ENCODE measurements at places on chromosomes 11 and 22. TPM values are rescaled to one million over a fixed set of nuclear protein-coding genes. Genes with fewer than 3 reads are reported as not detected.
A peak's percentile ranks its signal among the peaks of the same experiment; 100 is the strongest.

MS4A4A gene
- total RNA-seq: 13.4 TPM

- no peak for DNase-seq
These were observed 20.0 kb upstream of the RAB39A start for GRCh38 chr11:107908211-107908610.

OR8D4 gene
- not detected for total RNA-seq

- DNase-seq: no peak
These were observed 931.5 kb upstream of the FAT3 start for GRCh38 chr11:91293119-91293518.

- DNase-seq: no peak
These were observed 84.4 kb upstream of the MYOD1 start for GRCh38 chr11:17634776-17635550.

UCP3 gene
- 11.9 TPM for total RNA-seq

TIMP3 gene
- 256 TPM for total RNA-seq

DNA sequence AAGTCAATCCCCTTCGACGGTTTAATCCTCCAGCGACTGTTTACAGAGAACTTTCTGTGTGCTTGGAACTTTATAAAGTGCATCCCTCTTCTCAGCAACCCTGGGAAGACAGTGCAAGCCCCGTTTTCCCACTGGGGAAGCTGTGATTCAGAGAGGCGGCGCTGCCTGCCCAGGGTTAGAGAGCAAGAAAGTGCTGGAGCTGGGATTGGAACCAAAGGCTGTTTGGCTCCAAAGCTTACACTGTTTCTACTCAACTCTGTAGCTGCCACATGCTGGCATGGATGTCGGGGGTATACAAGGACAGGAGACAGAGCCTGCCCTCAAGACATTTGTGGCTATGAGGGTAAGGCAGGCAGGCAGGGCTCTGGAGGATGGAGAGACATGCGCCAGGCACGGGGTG, 13.0 kb downstream of the FBLN1 start:
- no peak for DNase-seq

GRCh38 chr22:24465566-24465965, 29.6 kb upstream of the UPB1 start:
- no peak for DNase-seq

DNA sequence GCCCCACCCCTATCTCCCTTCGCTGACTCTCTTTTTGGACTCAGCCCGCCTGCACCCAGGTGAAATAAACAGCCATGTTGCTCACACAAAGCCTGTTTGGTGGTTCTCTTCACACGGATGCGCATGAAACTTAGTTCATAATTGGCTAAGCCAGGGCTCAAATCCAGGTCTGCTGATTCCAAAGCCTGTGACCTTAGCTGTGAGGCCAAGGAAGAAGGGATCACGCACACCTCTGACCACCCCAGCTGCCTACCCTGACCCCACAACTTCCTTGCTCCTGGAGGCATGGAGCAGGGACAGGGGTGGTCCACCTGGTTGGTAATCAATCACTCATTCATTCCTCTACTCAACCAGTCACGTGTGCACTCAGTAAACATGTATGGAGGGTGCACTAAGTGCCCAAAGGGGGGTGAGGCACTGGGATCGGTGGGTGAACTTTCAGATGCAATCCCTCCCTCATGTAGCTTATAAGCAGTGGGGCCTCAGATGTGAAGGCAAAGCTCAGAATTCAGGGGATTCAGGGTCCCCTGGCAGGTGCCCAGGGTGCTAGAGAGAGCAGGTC, 10.3 kb downstream of the FXYD2 start:
- no peak for DNase-seq

- DNase-seq: no peak
These were observed 24.9 kb downstream of the CDKN1C start for GRCh38 chr11:2860636-2861035.

- DNase-seq: peak; percentile 24
These were observed 91.9 kb upstream of the BID start for GRCh38 chr22:17866127-17866526.

POGLUT3 gene
- 11.0 TPM for total RNA-seq

DNA sequence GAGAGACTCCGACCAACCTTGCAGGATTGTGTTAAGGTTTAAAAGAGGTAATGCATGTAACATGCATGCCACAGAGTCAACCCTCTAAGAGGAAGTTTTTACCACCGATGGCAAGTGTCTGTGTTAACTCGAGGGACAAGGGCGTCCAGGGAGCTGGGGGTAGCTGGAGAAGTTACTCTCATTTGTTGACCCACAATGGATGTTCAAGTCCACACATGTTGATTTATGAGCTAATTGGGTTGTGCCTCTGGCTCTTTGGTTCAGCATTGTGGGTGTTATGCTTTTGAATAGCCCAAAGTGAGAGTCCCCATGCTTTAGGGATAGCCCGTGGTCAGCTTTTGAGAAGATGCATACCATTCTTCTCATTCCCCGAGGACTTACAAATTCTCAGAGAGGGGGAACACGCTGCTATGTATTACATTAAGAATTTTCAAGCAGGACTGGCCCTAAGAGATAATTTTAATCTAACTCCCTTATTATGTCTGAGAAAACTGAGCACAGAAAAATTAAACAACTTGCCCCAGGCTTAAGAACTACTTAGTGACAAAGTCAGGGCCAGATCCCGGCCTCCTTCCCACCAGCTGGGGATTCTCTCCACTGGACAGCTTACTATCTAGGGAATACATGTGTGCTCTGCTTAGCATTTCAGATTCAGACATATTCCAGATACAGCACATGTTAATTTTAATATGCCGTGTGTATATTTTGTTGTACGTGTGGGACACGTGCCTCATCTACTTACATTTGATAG, 5.2 kb upstream of the PLET1 start:
- peak; percentile 39 for DNase-seq

DNA sequence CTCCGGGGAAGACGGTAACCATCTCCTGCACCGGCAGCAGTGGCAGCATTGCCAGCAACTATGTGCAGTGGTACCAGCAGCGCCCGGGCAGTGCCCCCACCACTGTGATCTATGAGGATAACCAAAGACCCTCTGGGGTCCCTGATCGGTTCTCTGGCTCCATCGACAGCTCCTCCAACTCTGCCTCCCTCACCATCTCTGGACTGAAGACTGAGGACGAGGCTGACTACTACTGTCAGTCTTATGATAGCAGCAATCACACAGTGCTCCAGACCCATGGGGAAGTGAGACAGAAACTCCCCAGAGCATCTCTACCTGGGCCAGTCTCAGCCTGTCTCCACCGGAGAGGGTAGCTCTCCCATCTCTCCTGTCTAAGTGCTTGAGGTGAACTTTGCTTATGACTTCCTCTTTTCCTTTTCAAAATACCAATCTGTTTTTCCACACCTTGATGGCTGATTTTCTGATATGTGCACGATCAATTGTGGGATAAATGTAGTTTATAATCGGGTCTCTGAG, 48.5 kb upstream of the VPREB1 start:
- no peak for DNase-seq

DNA sequence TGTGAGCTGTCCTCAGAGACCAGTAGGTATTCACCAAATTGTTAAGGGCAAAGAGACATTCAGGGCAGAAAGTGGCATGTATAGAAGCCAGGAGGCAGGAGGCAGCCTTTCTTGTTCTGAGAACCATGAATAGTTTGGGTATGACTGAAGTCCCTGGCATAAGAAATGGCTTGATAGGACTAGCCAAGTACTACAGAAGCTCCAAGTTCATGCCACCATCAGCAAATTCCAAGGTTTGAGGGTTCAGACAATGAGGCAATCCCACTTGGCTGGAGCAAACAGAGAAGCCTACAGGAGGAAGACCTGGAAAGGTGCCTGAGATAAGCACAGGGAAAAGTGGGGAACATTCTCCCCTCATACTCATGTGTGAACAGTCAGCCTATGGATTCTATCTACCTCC, 25.8 kb downstream of the XRRA1 start:
- DNase-seq: no peak

- no peak for DNase-seq
These were observed 203.7 kb downstream of the MN1 start for GRCh38 chr22:27597703-27598444.

GRCh38 chr22:46085828-46086576, 64.3 kb upstream of the PPARA start:
- peak; percentile 86 for DNase-seq

GRCh38 chr11:35911616-35912165, 32.2 kb upstream of the LDLRAD3 start:
- no peak for DNase-seq

GRCh38 chr11:121311373-121311772, 18.8 kb downstream of the SC5D start:
- no peak for DNase-seq

GRCh38 chr11:1193326-1194230, 29.3 kb upstream of the MUC5B start:
- peak; percentile 20 for DNase-seq

FIBIN gene
- total RNA-seq: 6.8 TPM

DNA sequence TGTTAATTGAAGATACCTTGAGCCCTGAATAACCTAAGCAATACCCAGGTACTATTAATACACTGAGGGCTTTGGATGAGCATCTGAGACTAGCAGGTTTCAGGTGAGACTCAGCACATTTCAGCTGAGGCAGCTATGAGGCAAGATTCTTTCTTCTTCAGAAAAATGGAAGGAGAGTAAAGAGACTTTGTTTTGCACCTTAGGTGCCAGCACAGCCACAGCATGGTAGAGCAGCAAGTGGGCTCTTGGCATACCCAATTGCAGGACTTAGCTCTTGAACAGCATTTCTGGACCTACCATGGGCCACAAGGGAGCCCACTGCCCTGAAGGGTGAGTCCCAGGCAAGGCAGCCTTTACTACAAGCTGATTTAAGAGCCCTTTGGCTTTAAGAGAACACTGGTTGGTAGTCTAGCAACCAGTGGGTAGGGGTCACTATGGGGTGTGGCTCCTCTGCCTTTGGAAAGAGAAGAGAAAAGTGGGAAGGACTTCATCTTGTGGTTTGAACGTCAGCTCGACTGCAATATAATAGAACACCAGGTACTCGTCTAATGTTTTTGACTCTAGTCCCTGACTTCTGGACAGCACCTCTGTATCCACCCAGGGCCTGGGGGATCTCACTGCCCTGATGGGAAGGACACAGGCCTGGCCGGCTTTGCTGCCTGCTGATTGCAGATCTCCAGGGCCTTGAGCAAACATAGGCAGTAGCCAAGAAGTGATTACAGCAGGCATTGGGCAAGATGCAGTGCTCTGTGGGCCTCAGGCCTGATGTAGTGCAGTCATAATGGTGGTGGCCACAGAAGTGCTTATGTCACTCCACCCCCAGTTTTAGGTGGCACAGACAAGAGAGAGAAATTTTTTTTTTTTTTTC, 73.3 kb downstream of the GLYATL1 start:
- DNase-seq: no peak

All from left ventricle myocardium superior (tissue), 1 donor.